Testis (tissue), 5 donors: ENCODE measurements at places on chromosomes 16 and 17. TPM values are rescaled to one million over a fixed set of nuclear protein-coding genes. Genes with fewer than 3 reads are reported as not detected.

SP6 gene
- polyA plus RNA-seq = 0.79 TPM

PSMC3IP gene
- polyA plus RNA-seq = 45.3 TPM

CCL13 gene
- polyA plus RNA-seq = 5.2 TPM

MPP2 gene
- 31.4 TPM for polyA plus RNA-seq

TCAP gene
- 49.8 TPM for polyA plus RNA-seq

ORC6 gene
- 28.2 TPM for polyA plus RNA-seq

B4GALNT2 gene
- 0.69 TPM for polyA plus RNA-seq

FBXL19 gene
- 47.0 TPM for polyA plus RNA-seq

SPN gene
- polyA plus RNA-seq = 3.2 TPM

KRT15 gene
- polyA plus RNA-seq = 21.7 TPM
